ENCODE measurements at places on chromosomes 2 and 18.

- peak; percentile 83 for DNase-seq
Observed at GRCh38 chr2:109331896-109332848, 203.2 kb downstream of the SH3RF3 start.

DNA sequence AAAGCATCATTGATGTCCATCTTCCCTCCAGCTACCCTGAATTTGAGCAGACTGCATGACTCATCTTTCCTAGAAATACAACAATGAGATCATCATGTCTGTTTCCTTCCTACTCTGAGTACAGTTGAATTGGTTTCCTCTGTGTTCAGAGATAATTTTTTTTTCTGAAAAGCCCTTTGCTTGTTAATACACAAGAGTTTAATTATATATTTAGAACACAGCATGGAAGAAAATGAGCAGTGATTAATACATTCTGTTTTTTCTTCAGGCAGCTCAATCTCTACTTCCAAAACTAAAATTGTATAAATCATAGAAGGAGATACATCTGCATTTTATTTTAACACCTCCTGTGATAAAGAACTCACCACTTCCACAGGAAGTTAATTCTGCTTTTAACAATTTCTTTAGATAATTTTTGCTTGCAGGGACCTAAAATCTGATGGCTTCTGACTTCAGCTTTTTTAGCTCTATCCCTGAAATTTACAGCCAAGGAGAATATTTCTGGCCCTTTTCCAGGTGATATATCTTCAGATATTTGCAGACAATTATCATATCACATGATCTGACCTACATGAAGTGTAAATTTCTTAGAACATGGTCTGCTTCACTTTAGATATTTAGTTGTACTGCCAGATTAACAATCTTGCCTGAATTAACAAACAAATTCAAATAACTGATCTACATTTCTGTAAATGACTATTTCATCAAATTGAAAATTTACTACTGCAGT lies 249.0 kb downstream of the TRIB2 start:
- peak; percentile 19 for DNase-seq

GRCh38 chr2:159793326-159793725 lies 4.7 kb downstream of the CD302 start:
- DNase-seq, result no peak

DNA sequence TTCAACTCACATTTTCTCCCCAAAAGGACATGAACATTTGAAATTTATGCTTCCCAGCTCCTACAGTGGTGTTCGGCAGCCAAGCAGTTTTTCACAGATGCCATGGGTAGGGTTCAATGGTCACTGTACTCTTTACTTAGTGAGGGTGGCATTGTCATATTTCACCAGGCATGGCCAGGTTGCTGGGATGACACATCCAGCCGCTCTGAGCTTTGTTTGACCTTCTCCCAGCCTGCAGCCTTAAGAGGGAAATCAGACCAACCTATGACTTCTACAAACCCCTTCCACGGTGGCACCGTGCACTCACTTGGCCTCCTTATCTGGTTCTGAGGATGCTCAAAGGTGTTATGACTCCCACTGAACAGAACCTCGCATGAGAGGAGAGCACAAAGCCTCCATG lies 108.4 kb upstream of the SH3BP4 start:
- DNase-seq, result no peak

GRCh38 chr2:162113776-162114168 lies 38.3 kb downstream of the GCG start:
- DNase-seq, result peak; percentile 26
